Stimulated activated CD8-positive, alpha-beta memory T cell treated with anti-CD3 and anti-CD28 coated beads, Interleukin-15, amount 100 ng/mL, for 24 hours (primary cell): ENCODE measurements at places on chromosomes 2 and 18.

DNA sequence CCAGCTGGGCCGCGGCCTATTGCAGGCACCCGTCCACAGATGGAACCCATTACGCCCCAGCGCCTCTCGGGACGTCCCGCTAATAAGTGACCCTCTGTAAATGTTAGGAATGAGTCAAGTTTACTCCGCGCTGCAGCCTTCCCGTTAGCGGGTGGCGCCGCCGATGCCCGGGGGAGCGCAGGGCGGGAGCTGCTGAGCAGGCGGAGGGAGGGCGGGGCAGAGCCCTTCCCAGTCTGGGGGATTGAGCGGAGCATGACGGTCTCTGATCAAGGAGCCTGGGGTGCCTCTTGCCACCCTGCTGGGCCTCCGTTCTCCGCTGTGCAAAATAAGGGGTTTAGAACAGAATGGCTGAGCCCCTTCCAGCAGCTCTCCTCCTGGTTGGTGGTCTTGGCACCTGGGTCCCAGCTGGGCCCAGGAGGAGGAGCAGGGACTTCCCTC, 10.5 kb downstream of the CROCC2 start:
- no peak for DNase-seq

DNA sequence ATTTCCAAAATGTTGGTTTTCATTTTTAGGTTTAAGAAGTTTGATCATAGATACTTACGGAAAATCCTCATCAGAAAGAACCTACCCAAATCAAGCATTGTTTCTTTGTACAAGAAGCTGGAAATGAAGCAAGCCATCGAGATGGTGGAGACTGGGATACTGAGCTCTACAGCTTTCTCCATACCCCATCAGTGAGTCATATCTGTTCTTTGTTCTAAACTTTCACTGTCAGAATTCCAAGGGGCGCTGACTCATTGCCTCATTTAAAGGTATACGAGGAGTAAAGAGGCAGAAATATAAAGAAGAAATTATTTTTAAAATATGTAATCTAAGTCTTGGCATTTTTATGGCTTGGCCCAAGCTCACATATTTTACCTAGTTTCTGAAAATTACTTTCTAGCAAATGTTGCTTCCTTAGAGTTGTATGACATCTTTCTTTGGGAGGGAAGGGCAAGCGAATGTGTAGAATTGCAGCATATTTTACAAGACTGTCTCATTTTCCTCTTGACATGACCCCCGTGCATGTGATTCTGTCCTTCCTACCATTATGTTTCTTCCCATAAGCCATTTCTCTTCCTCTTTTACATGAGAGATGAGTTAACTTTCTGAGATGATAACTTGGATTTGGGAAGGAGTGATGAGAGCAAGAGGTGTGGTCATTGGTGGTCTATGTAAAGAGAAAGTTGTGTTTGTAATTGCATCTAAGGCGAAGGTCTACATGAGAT, 41.2 kb downstream of the SLC9A4 start:
- DNase-seq, result no peak

DNA sequence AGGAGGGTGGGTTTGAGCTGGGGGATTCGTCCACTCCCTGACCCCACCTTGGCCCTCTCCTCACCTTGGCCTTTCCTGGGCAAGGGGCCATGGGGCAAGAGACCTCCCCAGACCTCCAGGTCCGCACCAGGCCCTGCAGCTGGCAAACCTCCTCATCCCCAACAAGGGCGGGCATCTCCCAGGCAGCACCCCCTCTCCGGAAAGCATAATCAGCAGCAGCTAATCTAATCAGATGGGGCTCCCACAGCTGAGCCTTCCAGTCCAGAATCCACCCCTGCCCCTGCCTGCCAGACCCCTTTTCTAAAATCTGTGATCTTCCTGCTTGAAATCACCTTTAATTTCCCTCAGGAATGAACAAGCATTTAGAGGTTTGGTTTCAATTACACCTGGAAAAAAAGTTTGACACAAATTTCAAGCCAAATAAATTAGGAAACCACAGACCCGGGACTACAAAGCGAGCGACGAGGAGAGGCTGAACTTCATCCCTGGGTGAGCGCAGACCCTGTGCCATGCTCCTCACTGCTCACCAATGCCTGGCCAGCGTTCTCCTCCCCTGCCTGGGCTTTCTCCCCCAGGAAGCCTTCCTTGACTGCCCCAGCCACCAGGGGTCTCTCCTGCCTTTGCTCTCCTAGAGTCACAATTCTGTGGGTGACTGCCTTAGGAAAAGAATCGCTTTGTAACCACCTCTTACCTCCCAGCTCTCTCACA, 143.0 kb upstream of the MYCN start:
- DNase-seq, result no peak

DNA sequence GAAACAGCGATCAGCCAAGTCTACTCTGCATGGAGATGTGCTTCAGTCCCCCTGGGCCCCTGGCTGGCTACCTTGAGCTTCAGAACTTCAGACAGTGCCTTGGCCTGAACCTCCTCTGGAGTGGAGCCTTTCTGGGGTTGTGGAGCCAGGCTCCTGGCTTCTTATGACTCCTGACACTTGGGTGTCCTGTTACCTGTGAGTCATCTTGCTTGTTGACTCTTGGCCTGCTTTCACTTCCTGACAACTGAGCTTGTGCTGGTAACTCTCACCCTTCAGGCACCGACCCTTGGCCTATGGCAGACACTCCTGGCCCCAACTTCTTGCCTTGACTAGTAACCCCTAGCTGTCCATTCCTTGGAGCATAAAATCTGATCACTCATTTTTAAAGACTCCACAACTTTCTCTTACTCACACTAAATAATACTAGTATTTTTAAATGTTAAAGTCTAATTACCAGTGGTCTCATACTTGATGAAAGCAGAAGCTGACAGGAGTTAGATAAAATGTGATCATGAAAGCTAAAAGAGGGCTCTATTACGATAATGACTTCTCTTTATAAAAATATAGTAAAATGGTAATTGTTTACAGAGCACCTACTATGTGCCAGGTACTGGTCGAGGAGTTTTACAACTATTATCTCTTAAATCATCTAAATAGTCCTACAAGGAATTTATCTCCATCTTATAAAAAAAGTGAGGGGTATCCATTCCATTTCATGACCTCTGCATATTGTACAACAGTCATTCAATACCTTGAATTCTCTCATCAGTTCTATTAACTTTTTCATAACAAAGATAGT, 46.3 kb upstream of the VIT start:
- DNase-seq, result no peak

- no peak for DNase-seq
Measured at GRCh38 chr18:3710712-3711301, 260.8 kb downstream of the TGIF1 start.

GRCh38 chr2:191556463-191556862, 121.5 kb upstream of the NABP1 start:
- DNase-seq, result no peak

GRCh38 chr2:222903234-222904220, 42.7 kb downstream of the ACSL3 start:
- DNase-seq, result no peak

GRCh38 chr2:75586971-75587370, 26.2 kb upstream of the EVA1A start:
- no peak for DNase-seq
